ENCODE measurements at places on chromosomes 3 and 15.

GRCh38 chr3:100779480-100779879, 70.2 kb downstream of the TFG start:
- DNase-seq = no peak

GRCh38 chr15:96345560-96346399, 15.3 kb downstream of the NR2F2 start:
- DNase-seq = no peak

GRCh38 chr3:69409831-69410230, 23.9 kb upstream of the FRMD4B start:
- no peak for DNase-seq

GRCh38 chr3:26279091-26279490, 343.5 kb upstream of the LRRC3B start:
- no peak for DNase-seq

GRCh38 chr15:89802231-89802928, 12.3 kb downstream of the ANPEP start:
- no peak for DNase-seq

Measured in type B pancreatic cell (in vitro differentiated cells).